Activated effector memory CD4-positive, alpha-beta T cell treated with anti-CD3 and anti-CD28 coated beads, Interleukin-2, amount 50 U/mL, for 16 hours (primary cell): ENCODE measurements at places on chromosomes 12 and 14.

GRCh38 chr14:84036840-84037239, 1493.1 kb upstream of the FLRT2 start:
- DNase-seq, result no peak

DNA sequence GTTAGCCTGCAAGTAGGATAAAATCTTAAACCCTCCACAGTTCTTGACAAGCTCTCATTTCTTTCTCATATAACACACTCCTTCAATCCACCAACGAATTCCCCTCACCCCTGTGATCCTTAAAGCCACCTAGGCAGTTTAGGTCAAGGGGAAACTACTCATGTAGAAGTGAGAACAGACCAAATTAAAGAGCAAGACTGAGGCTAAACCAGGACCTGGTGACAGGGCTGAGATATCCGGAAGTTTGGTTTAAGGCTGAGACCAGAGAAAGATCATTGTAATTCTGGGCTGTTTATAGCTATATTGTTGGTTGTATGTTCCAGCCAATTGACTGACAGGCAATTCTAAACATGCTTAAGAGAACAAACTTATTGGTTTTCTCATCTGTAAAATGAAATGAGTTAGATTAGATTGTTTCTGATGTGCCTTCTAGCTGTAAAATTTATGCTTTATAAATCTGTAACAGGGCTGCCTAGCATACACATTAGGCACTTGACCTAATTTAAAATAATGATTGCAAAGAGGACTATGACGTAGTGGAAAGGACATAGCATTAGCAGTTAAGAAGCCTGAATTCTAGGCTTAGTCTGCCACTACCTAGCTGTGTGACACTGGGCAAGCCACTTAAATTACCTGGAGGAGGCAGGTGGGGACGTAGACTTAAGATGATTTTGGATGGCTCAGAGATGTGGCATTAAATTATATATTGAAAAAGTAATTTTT, 53.9 kb upstream of the PTGR2 start:
- no peak for DNase-seq

GRCh38 chr12:124754491-124754890, 109.2 kb downstream of the SCARB1 start:
- DNase-seq, result no peak

DNA sequence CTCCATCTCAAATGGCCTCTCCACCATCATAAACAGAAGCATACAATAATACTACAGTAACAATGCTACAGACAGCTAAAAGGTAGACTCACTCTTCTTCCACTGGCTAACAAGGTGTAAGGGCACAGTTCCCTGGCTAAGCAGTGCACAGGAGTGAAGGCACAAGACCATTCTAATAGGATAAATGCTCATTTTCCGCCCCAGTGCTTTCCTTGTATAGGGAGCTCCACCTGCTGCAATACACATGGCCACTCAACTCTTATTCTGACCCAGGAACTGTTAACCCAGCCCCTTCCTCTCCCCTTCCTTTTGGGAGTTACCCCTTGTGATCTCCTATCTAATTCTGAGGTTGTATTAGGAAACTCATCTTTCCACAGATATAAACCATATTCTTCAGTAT, 124.6 kb downstream of the KCNK10 start:
- no peak for DNase-seq

- no peak for DNase-seq
Observed at GRCh38 chr12:132673288-132674179, 13.6 kb downstream of the POLE start.

GRCh38 chr12:88579161-88579517, 1.1 kb downstream of the KITLG start:
- no peak for DNase-seq

DNA sequence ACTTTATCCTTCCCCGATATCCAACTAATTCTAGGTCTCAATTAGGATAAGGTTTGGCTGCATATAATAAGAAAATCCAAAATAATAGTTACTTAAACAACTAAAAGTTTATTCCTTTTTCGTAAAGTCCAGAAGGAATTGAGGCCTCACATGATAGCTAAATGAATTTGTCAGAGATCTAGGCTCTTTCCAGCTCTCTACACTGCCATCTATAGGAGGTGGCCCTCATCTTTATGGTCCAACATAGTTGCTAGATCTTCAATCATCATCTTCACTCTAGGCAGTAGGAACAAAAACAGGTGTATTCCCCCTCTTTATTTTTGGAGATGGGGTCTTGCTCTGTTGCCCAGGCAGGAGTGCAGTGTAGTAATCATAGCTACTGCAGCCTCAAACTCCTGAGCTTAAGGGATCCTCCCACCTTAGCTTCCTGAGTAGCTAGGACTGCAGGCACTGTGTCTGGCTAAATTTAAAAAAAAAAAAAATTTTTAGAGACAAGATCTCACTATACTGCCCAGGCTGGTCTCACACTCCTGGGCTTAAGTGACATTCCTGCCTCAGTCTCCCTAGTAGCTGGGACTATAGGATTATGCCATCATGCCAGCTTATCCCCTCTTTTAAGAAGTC, 46.5 kb upstream of the SAV1 start:
- no peak for DNase-seq

GRCh38 chr14:23352506-23353432, at the start of gene SLC22A17:
Gene SLC22A17, minus strand, starts transcription at chr14:23352887.
- DNase-seq, result peak; percentile 75

GRCh38 chr12:50825372-50825838, 17.3 kb upstream of the TMPRSS12 start:
- no peak for DNase-seq

DNA sequence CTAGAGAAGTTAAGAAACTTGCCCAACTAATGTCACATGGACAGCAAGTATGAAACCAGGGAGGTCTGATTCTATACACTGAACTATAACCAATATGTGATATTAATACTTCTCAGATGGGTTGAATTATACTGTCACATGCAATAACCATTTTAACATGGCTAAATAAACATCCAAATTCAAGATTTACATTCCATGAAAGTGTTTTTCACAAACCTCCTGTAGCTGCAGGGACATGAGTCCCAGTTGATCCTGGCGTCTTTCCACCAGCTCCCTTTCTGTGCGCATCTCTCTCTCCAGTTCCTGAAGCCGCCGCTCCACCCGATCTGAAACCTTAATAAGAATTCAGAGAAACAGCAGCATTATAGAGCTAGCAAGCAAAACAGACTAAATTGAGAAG, 79.0 kb downstream of the CEP128 start:
- DNase-seq, result no peak
